Lower leg skin (tissue), 4 donors: ENCODE measurements at places on chromosomes 13 and 19. TPM values are rescaled to one million over a fixed set of nuclear protein-coding genes. Genes with fewer than 3 reads are reported as not detected.

DNA sequence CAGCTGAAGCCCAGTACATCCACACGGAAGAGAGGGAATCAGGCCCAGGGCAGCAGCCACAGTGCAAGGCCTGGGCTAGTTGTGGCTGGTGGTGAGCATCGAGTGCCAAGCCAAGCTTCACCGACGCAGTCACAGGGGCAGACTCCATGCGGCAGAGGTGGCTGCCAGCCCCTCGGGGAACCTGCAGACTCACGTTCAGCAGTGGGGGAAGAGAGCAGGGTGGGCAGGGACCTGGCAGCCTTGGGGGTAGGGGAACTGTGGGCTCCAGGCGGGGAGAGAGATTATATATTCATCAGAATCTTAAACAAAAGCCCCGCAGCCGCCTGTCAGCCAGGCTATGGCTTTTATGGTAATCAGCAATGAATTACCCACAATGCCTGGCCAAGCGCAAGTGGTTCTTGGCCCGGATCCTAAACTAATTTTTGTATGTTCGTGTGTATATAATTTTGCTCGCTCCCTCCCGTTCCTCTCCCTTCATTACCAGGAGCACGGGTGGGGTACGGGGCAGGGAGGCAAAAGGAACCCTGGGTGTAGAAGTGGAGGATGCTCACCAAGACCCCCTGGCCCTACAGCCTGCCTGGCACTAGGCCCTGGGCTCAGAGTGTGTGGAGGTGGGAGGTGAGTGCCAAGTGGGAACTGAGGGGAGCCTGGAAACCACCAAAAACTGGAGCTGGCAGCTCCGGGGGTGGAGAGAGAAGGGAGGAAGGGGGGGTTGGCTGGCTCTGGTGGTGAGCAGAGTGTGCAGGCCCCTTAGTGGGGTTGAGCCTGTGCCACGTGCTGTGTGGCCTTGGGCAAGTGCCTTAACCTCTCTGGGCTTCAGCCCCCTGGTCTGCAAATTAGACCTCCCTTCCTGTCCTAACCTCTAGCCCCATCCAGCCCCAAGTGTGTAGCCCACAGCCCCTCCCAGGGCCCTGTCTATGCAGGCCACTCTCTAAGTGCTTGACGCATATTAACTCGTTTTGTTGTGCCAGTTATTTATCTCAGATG lies 31.9 kb downstream of the PTPRS start:
- DNase-seq: peak; percentile 90

GRCh38 chr13:109858319-109858718 lies 71.9 kb upstream of the IRS2 start:
- no peak for DNase-seq

GRCh38 chr13:79423801-79424642 lies 18.0 kb upstream of the RBM26 start:
- no peak for DNase-seq

DNA sequence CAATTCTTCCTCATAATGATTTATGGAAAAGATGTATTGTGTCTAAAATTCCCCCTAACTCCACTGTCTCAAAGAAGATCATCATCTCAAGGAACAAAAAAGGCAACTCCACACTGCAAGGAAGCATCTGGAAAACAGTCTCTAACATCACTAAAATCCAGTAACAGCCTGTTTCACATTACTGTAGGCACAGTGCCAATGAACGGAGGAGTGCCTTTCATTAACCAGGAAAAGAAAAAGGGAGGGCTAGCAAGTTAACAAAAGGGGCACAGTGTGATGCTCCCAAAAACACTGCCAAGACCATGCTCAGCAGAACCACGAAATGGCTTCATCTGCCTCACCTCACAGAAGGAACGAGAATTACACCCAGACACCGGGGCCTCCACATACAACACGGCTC lies 8.5 kb downstream of the TMTC4 start:
- no peak for DNase-seq

GRCh38 chr19:49315111-49315510 lies 9.9 kb downstream of the SLC6A16 start:
- no peak for DNase-seq

DNA sequence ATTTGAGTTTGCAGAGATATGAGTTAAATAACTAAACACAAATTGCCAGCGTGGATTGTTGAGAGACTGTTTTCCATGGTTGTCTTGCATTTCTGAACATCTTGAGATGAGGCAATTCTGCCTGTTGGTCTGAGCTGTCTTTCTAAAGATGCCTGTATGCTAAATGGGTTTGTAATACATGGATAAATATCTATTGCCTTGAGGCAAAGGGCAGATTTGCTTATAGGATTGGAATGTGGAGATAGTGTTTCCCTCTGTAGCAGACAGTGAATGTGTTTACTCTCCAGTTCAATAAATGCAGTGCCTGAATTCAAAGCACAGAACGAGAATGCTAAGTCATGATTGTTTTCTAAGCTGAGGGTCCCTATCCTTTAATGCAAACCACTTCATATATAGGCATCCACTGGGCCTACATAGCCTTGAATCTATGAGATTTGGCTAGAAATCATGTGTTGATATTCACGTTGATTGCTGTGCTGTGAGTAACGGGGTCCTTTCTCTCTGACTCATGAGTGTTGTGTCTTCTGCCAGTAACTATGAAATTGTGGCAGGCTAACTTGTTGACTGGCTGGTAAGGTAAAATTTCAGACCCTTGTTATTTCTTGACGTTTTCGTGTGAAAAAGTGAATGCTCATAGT lies 2554.8 kb downstream of the PCDH9 start:
- no peak for DNase-seq

DNA sequence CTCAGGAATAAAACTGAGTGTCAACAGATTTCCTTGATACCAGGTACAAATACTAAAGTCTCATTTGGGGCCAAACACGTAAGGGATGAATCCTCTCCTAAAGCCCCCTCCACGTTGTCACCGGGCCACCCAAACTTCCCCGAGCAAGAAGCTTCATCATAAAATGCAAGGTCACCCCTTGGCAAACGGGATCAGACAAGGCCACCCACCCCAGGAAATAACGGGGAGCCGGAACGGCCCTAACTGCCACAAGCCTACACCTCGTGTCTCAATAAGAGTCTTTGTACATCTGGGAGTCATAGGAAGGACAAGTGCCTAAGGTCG lies 717 bp downstream of the EEF2 start:
- DNase-seq: peak; percentile 17

DNA sequence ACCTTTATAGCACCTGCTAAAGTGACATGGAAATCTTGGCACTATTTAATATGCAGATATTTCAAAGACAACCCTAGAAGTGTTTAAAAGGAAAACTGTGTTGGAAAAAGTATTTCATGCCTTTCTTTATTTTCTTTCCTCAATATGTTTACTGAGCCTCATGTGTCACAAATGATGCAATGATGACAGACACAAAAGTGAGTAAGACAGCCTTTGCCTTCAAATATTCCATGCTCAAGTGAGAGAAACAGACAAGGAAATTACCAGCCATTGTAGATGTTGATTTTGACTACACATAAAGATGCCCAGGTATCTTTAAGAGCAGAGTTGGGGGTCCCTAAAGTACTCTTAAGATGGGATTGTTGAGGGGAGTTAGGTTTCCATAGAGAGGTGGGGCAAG lies 48.0 kb upstream of the TPP2 start:
- DNase-seq: no peak

DNA sequence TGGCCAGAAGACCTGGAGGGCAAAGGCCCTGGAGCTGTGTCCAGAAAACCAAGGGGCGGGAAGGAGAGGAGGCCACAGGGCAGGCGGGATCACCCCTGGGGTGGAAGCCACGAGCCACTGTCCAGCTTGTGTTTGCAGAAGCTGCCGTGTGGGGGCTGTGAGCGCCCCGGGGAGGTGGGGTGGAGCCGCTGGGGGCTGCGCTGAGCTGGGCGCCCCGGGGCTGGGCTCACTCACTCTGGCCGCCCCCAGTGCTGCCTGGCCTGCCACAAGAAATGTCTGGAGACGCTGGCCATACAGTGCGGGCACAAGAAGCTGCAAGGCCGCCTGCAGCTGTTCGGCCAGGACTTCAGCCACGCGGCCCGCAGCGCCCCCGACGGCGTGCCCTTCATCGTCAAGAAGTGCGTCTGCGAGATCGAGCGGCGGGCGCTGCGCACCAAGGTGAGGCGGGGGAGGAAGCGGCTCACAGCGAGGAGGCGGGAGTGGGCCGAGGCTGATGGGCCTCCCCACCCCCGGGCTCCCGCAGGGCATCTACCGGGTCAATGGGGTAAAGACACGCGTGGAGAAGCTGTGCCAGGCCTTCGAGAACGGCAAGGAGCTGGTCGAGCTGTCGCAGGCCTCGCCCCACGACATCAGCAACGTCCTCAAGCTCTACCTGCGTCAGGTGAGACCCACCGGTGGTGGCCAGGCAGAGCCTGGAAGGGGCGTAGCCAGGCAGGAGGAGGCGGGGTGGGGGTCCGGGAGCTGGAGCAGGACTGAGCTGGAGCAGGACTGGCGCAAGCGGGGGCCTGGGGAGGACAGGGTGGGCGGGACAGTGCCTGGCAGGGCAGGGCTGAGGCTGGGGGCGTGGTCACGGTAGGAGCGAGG lies 13.6 kb downstream of the POLR2E start:
- no peak for DNase-seq

PSG2 gene
- total RNA-seq: 1.3 TPM
